Left renal pelvis (tissue), 4 donors: ENCODE measurements at places on chromosomes 16 and 17. TPM values are rescaled to one million over a fixed set of nuclear protein-coding genes. Genes with fewer than 3 reads are reported as not detected.

Gene WNT9B
- 13.5 TPM for polyA plus RNA-seq

Gene PRSS8
- 2.1 TPM for polyA plus RNA-seq

Gene TEX14
- 1.0 TPM for polyA plus RNA-seq

Gene HES7
- polyA plus RNA-seq: not detected

Gene ITGAD
- polyA plus RNA-seq: 0.18 TPM

Gene TBC1D3K
- polyA plus RNA-seq: 8.1 TPM
